Left ventricle myocardium inferior (tissue), 1 donor: ENCODE measurements at places on chromosomes 12 and 14. TPM values are rescaled to one million over a fixed set of nuclear protein-coding genes. Genes with fewer than 3 reads are reported as not detected.

Gene SLC35E3
- total RNA-seq: 5.1 TPM

Gene LTBP2
- 26.5 TPM for total RNA-seq

Gene CLEC4A
- total RNA-seq: 1.5 TPM

Gene LTB4R2
- 0.71 TPM for total RNA-seq

Gene LUM
- 115 TPM for total RNA-seq

Gene NUDT4
- 283 TPM for total RNA-seq

Gene SLC22A17
- total RNA-seq: 9.7 TPM

Gene TCL1B
- not detected for total RNA-seq

Gene HECTD4
- total RNA-seq: 23.4 TPM

Gene MGP
- 497 TPM for total RNA-seq

Gene KRT6C
- not detected for total RNA-seq

Gene CELA1
- total RNA-seq: not detected

Gene TMEM132D
- not detected for total RNA-seq

Gene FSCB
- total RNA-seq: not detected

Gene RNF212B
- not detected for total RNA-seq

Gene NANOG
- not detected for total RNA-seq

Gene BATF
- total RNA-seq: 0.93 TPM

Gene RD3L
- total RNA-seq: 30.7 TPM

Gene ASCL1
- not detected for total RNA-seq

Gene CCDC198
- not detected for total RNA-seq

Gene SRGAP1
- 2.3 TPM for total RNA-seq

Gene MMP19
- total RNA-seq: 2.2 TPM

Gene TAS2R43
- total RNA-seq: not detected

Gene KLHDC1
- 10.0 TPM for total RNA-seq

Gene RNASE7
- total RNA-seq: not detected

Gene ANHX
- not detected for total RNA-seq

Gene RASAL1
- total RNA-seq: not detected
